ENCODE measurements at places on chromosomes 5 and 9.

- DNase-seq = no peak
Observed at GRCh38 chr5:114561415-114561814, 199.5 kb downstream of the KCNN2 start.

DNA sequence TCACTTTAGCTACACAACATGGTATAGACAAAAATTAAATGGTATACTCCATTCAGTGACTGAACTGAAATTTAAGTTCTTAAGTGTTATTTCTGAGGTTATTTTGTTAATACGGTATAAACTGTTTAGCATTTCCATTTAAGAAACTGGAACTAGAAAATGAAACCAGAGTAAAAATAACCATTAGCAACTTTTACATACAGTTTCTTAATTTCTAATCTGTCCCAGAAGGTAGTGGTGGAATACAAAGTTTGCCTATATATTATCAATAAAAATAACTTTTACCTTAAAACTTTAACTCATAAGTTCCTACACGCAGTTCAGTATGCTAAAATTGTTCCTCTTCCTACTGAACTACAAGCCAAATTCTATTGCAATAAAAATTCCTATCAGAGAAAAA, 10.3 kb downstream of the GOLPH3 start:
- no peak for DNase-seq

DNA sequence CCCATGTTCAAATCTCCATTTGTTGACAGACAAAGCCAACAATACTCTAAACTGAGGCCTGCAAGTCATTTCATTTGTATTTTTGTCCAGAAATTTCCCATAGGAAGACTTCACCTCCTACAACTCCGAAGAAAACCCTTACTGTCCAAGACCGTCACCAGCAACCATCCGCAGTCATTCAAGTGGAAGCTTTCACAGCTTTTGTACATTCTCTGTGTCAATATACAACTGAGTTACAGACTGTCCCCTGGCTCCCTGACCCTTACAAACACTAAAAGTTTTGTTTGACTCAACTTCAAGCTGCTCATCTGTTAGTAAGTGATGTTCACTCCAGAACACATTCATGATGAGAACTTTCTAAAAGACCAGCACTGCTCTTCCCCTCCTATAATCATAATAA, 210.1 kb downstream of the DEPDC1B start:
- DNase-seq = no peak

DNA sequence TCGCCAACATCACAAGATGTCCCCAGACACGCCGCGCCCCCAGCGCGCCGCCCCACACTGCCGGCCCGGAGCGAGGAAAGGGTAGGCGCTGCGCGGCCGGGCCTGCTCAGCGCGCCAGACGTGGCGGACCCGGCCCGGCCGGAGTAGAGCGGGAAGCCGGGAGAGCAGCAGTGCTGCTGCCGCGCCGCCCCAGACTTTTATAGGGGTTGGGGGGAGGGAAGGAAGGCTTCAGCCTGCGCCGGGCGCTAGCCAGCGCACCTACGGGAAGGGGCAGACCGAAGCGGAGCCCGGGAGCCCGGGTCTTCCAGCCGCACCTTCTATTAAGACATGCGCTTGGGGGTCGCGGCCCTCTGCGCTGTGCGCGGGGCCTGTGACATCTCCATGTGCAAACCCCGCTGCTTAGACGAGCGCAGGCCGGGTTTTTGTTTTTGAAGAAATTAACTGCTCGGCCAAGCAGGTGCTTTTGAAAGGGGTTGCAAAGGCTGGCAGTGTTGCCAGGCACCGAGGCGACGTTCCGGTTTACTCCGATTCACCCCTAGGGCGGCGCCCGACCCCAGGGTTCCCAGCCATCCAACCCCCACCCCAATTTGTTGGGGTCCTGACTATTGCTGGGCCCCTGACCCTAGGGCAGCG, 353 bp upstream of the PAX5 start:
- no peak for DNase-seq

Data from CD4-positive, alpha-beta memory T cell (primary cell).